Glutamatergic neuron (in vitro differentiated cells): ENCODE measurements at places on chromosomes 7 and 10. TPM values are rescaled to one million over a fixed set of nuclear protein-coding genes. Genes with fewer than 3 reads are reported as not detected.

DNAH11 gene
- 0.22 TPM for total RNA-seq

OR2A12 gene
- not detected for total RNA-seq

STEAP2 gene
- 0.59 TPM for total RNA-seq

CTAGE8 gene
- 0.54 TPM for total RNA-seq

SFTPA1 gene
- not detected for total RNA-seq
